ENCODE measurements at places on chromosomes 1 and 21. TPM values are rescaled to one million over a fixed set of nuclear protein-coding genes. Genes with fewer than 3 reads are reported as not detected.

Gene MAP3K21
- 11.6 TPM for total RNA-seq

Gene MR1
- 0.07 TPM for total RNA-seq

Gene CFAP141
- total RNA-seq, result not detected

GRCh38 chr1:160397651-160398050, 2.7 kb upstream of the VANGL2 start:
- DNase-seq, result no peak

GRCh38 chr1:237411621-237412020, 369.6 kb downstream of the RYR2 start:
- DNase-seq, result no peak

DNA sequence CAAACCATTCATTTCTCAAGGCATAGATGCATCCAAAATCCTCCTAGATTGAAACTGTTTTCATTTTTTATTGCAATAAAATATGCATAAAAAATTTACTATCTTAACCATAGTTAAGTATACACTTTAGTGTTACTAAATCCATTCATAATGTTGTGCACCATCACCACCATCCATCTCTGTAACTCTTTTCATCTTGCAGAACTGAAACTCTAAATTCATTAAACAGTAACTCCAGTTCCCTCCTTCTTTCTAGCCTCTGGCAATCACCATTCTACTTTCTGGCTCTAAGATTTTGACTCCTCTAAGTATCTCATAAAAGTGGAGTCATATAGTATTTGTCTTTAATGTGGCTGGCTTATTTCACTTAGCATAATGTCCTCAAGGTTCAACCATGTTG, 236.8 kb downstream of the SMYD3 start:
- DNase-seq, result no peak

- no peak for DNase-seq
Measured at GRCh38 chr1:53266038-53266437, 27.7 kb upstream of the MAGOH start.

DNA sequence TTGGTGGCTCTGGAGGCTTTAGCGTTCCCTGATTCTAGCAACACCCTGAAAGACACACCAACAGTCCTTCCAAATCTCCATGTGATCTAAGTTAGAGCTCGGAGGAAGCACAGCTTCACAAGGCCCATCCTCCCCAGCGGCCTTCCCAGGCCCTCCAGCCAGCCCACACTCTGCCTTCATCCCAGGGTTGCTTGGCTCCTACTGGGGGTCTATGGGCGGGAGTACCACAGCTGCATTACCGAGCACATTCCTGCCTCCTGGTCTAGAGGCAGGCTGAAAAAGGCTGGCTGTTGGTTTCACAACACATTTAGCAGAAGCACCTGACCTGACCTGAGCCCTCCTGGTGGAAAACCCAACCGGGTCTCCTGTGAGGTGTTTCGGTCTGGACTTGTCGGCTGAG, 54.7 kb upstream of the TRIM67 start:
- DNase-seq, result no peak

GRCh38 chr1:58780411-58780810, 3.4 kb downstream of the JUN start:
- no peak for DNase-seq

Measured in H9 (cell line).